Activated CD4-positive, alpha-beta T cell treated with anti-CD3 and anti-CD28 coated beads, Interleukin-2, amount 10 ng/mL, durations not matched to agents 24 days and 14 days (primary cell): ENCODE measurements at places on chromosomes 4 and X.
A peak's percentile ranks its signal among the peaks of the same experiment; 100 is the strongest.

GRCh38 chrX:18956303-18957032 lies 27.4 kb downstream of the PHKA2 start:
- no peak overlapping the region for H3K27ac ChIP-seq
- no peaks in the 10 kb centered on the region for H3K27me3 ChIP-seq
- no peak overlapping the region for H3K4me3 ChIP-seq
- DNase-seq, result no peak
- H3K4me1 ChIP-seq, result peaks cover 12% of the 10 kb centered on the region

DNA sequence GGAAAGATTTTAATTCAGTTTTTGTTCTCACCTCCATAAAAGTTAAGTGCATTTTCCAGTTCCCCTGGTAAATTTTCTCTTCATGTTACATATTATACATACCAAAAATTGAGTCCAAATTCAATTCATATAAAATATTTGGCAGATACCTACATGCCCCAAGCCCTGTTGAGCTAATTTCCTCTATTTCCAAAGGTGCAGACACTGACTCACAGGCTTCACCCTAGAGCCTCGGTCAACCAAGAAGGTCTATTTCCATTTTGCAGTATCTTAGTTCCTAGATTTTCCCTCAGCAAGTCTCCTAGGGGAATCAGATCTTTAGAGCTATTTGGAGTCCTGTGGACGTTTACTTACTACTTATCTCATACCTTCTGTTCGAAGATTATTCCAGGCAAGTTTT lies 174.4 kb downstream of the TSPAN5 start:
- H3K4me1 ChIP-seq, result peaks cover 78% of the 10 kb centered on the region
- H3K4me3 ChIP-seq, result peak overlapping the region; percentile 80
- peaks cover 33% of the 10 kb centered on the region for H3K36me3 ChIP-seq
- peak overlapping the region; percentile 99 for H3K27ac ChIP-seq
- no peak for DNase-seq
- no peaks in the 10 kb centered on the region for H3K27me3 ChIP-seq

DNA sequence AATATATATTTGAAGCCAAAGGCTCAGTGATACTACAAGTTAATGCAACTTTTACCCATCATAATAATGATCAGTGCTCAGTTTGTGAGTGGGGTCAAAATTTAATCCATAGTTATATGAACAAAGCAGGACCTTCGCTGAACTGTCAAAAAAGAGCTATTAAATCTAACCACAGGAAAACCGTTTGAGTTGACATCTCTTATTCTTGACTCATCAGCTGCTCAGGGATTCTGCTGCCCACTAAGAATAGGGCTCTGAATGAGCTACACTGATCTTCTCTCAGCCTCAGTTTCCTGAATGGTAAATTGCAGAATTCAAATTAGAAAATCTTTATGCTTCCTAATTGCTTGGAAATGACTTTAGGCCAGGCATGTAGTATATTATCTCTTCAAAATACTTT lies 44.9 kb upstream of the NAP1L5 start:
- peaks cover 56% of the 10 kb centered on the region for H3K36me3 ChIP-seq
- no peak overlapping the region for H3K27ac ChIP-seq
- H3K4me1 ChIP-seq, result peaks cover 5% of the 10 kb centered on the region
- H3K4me3 ChIP-seq, result no peak overlapping the region
- DNase-seq, result no peak

DNA sequence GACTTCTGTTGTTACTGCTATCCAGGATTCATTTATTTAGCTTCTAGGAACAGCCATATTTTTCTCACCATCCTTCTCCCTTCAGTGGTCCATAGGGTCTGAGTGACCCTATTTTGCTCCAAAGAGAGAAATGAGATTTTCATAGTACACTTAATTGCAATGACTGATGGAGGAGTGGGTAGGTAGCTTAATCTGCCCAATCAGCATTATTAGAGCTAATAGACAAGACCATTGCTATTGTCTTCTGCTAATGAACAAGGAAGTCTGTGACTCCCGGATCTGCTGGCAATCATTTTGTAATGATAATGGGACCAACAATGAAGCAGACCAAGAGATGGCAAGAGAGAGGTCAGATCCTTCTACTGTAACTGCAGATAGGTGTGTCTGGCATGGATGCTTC lies 271.4 kb upstream of the SLC7A11 start:
- H3K4me3 ChIP-seq, result no peak overlapping the region
- H3K27ac ChIP-seq, result no peak overlapping the region
- no peak for DNase-seq

- H3K36me3 ChIP-seq, result peaks cover 16% of the 10 kb centered on the region
- no peaks in the 10 kb centered on the region for H3K27me3 ChIP-seq
- peak; percentile 93 for DNase-seq
- peaks cover 23% of the 10 kb centered on the region for H3K4me1 ChIP-seq
- H3K4me3 ChIP-seq, result peak overlapping the region; percentile 88
Observed at GRCh38 chrX:48891402-48892288, 5.9 kb downstream of the TIMM17B start.

DNA sequence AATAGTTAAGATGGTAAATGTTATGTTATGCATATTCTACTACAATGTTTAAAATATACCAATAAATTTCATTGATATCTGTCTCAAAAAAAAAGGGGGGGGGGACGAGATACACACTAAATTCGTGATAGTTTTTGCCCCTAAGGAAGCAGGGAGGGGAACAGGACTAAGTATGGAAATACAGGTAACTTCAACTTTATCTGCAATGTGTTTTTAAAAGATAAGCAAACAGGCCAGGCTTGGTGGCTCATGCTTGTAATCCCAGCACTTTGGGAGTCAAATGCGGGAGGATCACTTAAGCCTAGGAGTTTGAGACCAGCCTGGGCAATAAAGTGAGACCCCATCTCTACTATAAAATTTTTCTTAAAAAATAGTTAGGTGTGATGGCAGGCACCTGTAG lies 13.4 kb upstream of the CLOCK start:
- H3K36me3 ChIP-seq, result no peaks in the 10 kb centered on the region
- DNase-seq, result no peak
- peaks cover 10% of the 10 kb centered on the region for H3K27me3 ChIP-seq
- peaks cover 6% of the 10 kb centered on the region for H3K4me1 ChIP-seq
- no peak overlapping the region for H3K27ac ChIP-seq

GRCh38 chr4:112735474-112735951 lies 98.6 kb downstream of the LARP7 start:
- H3K4me1 ChIP-seq, result peaks cover 14% of the 10 kb centered on the region
- no peaks in the 10 kb centered on the region for H3K36me3 ChIP-seq
- H3K27ac ChIP-seq, result peak overlapping the region; percentile 57
- DNase-seq, result peak; percentile 65
- no peaks in the 10 kb centered on the region for H3K27me3 ChIP-seq

GRCh38 chrX:41720125-41720779 lies 3.7 kb upstream of the GPR82 start:
- peaks cover 26% of the 10 kb centered on the region for H3K4me1 ChIP-seq
- no peak overlapping the region for H3K4me3 ChIP-seq
- peak; percentile 76 for DNase-seq
- H3K36me3 ChIP-seq, result peaks cover 30% of the 10 kb centered on the region
- no peaks in the 10 kb centered on the region for H3K27me3 ChIP-seq

DNA sequence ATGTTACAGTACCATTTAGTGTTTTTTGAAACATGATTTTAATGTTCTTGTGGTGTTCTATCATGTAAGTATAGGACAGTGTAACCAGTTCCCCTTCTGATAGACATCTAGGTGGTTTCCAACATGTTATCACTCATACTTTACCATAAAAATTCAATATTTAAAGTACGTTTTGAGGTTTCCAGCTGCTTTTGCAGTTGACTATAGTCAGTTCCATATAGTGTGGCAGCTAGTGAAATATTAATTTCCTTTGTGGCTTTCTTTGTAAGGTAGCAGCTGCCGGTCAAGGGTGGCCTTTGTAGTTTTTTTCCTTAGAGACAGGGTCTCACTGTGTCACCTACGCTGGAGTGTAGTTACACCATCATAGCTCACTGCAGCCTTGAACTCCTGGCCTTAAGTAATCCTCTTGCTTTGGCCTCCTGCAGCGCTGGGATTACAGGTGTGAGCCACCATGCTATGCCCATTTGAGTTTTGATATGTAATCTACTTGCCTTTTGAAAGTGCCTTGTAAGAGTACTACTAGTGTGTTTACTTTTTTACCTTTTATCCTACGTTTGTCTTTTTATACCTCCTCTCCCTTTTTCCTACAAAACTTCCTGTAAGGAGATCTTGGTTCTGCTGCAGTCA lies 63.0 kb downstream of the ARHGAP10 start:
- H3K4me1 ChIP-seq, result peaks cover 57% of the 10 kb centered on the region
- no peaks in the 10 kb centered on the region for H3K27me3 ChIP-seq
- DNase-seq, result no peak
- H3K36me3 ChIP-seq, result peaks cover 7% of the 10 kb centered on the region

GRCh38 chr4:17138847-17139246 lies 240.4 kb upstream of the LDB2 start:
- H3K4me1 ChIP-seq, result peaks cover 6% of the 10 kb centered on the region
- no peak overlapping the region for H3K27ac ChIP-seq
- H3K36me3 ChIP-seq, result no peaks in the 10 kb centered on the region
- H3K27me3 ChIP-seq, result no peaks in the 10 kb centered on the region
- no peak for DNase-seq

- no peaks in the 10 kb centered on the region for H3K27me3 ChIP-seq
- peaks cover 6% of the 10 kb centered on the region for H3K4me1 ChIP-seq
- no peaks in the 10 kb centered on the region for H3K36me3 ChIP-seq
- H3K4me3 ChIP-seq, result no peak overlapping the region
Observed at GRCh38 chrX:1263600-1263999, 5.0 kb upstream of the CSF2RA start.

DNA sequence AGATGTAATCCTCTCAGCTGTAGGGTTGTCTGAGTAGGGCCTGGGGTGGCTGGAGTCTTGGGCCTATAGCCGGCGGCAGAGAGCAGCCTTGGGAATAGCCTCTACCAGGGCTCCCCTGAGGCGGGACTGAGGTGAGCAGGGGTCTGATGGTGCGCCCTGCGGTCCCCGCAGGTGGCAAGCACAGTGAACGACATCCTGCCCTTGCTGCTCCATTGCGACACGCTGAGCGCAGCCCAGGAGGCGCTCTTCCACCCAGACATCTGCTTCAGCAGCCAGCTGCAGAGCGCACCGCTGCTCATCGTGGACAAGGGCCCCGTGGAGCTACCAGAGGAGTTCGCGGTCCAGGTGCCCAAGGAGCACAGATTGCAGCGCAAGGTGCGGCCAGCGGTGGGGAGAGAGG lies 317.0 kb downstream of the ADGRL3 start:
- no peaks in the 10 kb centered on the region for H3K36me3 ChIP-seq
- no peak overlapping the region for H3K27ac ChIP-seq
- H3K4me1 ChIP-seq, result no peaks in the 10 kb centered on the region
- no peak for DNase-seq

GRCh38 chrX:19156186-19156585 lies 33.9 kb upstream of the ADGRG2 start:
- no peaks in the 10 kb centered on the region for H3K4me1 ChIP-seq
- no peak for DNase-seq
- no peaks in the 10 kb centered on the region for H3K36me3 ChIP-seq
- H3K27ac ChIP-seq, result no peak overlapping the region
- H3K4me3 ChIP-seq, result no peak overlapping the region

DNA sequence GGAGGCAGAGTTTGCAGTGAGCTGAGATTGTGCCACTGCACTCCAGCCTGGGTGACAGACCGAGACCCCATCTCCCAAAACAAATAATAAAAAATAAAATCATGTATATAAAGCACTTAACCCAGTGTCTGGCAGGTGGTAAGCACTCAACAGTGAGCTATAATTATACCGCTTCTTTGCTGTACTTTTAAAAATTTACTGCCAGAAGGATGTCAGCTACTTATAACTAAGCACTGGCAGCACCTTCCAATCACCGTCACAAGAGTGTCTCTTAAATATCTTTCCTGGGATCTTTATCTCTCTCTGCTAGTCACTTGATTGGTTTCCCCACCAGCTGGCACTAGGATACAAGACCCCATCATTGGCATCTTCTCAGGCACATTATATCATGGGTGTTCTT lies 53.9 kb upstream of the DAPP1 start:
- no peak overlapping the region for H3K4me3 ChIP-seq
- no peaks in the 10 kb centered on the region for H3K27me3 ChIP-seq
- no peak overlapping the region for H3K27ac ChIP-seq
- no peak for DNase-seq

DNA sequence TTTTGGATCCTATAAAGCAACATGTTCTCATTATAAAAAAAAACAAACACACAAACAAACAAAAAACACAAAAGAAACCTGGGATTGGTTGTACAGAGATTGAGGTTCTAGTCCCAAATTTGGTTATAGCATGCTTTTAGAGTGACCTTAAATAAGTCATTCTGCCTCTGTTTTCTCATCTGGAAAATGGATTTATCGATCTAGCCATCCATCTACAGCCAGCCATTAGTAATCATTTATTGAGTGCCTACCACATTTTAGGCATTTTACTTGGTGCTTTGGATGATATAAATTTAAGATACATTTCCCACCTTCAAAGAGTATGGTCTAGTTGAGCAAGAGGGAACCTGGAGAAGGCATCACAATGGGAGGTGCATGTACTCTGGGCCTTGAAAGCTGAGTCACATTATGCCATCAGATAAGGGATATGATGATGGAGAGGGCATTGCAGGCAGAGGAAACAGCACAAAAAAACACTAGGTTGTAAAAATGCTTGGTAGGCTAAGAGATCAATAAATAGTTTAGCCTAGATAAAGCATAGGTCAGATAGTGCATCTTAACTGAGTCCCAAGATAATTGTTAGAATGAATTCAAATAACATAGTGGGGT lies 91.4 kb downstream of the HEPH start:
- DNase-seq, result no peak
- H3K36me3 ChIP-seq, result no peaks in the 10 kb centered on the region
- no peak overlapping the region for H3K4me3 ChIP-seq
- H3K4me1 ChIP-seq, result no peaks in the 10 kb centered on the region
- H3K27me3 ChIP-seq, result no peaks in the 10 kb centered on the region

GRCh38 chrX:70504772-70505450 lies 60.3 kb downstream of the DLG3 start:
- peaks cover 18% of the 10 kb centered on the region for H3K36me3 ChIP-seq
- H3K4me3 ChIP-seq, result peak overlapping the region; percentile 28
- peak; percentile 62 for DNase-seq
- H3K27me3 ChIP-seq, result no peaks in the 10 kb centered on the region

GRCh38 chr4:69907151-69907550 lies 23.7 kb upstream of the CSN1S1 start:
- no peak for DNase-seq
- H3K36me3 ChIP-seq, result no peaks in the 10 kb centered on the region
- H3K27me3 ChIP-seq, result peaks cover 9% of the 10 kb centered on the region
- no peaks in the 10 kb centered on the region for H3K4me1 ChIP-seq
- H3K27ac ChIP-seq, result no peak overlapping the region
- no peak overlapping the region for H3K4me3 ChIP-seq

- no peak overlapping the region for H3K4me3 ChIP-seq
- no peaks in the 10 kb centered on the region for H3K4me1 ChIP-seq
- no peaks in the 10 kb centered on the region for H3K27me3 ChIP-seq
Observed at GRCh38 chrX:123271902-123272301, 87.8 kb downstream of the GRIA3 start.
